ENCODE measurements at places on chromosomes 3 and 15. TPM values are rescaled to one million over a fixed set of nuclear protein-coding genes. Genes with fewer than 3 reads are reported as not detected.

Gene VGLL3
- not detected for total RNA-seq

DNA sequence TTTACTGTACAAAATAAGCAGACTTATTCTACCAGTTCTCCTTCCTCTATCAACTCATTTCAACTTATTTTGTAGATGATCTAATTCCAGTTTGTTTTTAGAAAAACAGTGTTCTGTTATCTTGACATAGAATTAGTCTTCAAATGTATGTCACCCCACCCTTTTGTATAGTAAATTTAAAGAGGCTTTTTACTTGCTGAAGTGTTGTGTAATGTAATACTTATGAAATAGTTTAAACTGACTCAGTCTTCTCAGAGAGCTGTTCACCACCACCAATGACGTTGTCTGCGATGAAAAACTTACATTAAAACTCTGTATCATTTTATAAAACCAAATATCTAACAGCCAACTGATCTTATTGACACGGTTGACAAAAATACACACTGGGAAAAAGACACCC is 82.9 kb downstream of the RAP2B start:
- DNase-seq = no peak

DNA sequence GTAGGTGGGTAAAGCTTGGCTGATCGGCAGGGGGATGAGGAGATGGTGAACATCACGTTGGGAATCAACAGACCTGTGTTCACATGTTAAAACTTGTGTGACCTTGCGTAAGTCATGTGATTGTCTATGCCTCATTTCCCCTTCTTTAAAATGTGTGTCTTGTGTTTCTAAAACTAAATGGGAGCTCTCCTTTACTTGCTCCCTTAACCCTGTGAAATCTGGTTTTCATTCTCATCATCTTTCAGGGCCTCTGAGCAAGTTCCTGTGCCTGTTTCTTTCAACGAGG is 29.7 kb upstream of the IREB2 start:
- DNase-seq = no peak

GRCh38 chr3:135784557-135784956 is 181.0 kb upstream of the PPP2R3A start:
- no peak for DNase-seq

DNA sequence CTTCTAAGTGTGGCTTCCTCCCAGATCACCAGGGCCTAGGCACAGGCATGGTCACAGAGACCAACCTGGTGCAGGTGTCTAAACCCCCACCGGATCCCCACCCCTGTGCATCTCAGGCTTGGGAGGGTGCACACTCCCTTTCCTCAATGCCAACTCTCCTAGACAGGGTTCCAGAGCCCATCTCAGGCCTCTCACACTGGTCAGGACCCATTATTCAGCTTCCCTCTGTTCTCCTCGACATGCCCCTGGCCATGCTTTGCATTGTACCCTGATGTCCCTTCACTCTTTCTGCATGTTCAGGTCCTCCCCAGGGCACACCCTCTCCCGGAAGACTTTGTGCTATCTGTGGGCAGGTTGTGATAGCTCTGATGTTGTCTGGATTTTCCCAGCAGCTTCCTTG is 23.5 kb downstream of the FGD5 start:
- DNase-seq = no peak

DNA sequence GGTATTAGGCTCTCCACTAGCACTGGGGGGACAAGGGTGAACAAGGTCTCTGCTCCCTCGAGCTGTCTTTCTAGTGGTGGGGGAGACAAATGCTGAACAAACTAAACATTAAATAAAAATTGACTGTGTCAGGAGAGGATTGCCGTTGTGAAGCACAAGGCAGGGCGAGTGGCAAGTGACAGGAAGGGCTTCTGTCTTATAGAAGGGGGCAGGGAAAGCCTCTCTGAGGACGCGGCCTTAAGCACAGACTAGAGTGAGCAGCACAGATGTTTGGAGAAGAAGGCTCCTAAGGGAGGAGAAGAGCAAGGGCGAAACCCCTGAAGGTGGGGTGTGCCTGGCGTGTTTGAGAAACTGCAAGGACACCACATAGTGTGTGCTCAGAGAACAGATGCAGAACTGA is 50.9 kb upstream of the ATP2B2 start:
- DNase-seq = no peak

- DNase-seq = no peak
Observed at GRCh38 chr3:188900421-188900951, 271.3 kb upstream of the TPRG1 start.

Gene CDV3
- 227 TPM for total RNA-seq

- DNase-seq = no peak
Observed at GRCh38 chr3:123123716-123124616, 57.1 kb downstream of the PDIA5 start.

Gene GOLGA8B
- 52.4 TPM for total RNA-seq

Gene SPTBN5
- total RNA-seq = 1.1 TPM

- no peak for DNase-seq
Observed at GRCh38 chr15:61633951-61634350, 404.8 kb upstream of the RORA start.

DNA sequence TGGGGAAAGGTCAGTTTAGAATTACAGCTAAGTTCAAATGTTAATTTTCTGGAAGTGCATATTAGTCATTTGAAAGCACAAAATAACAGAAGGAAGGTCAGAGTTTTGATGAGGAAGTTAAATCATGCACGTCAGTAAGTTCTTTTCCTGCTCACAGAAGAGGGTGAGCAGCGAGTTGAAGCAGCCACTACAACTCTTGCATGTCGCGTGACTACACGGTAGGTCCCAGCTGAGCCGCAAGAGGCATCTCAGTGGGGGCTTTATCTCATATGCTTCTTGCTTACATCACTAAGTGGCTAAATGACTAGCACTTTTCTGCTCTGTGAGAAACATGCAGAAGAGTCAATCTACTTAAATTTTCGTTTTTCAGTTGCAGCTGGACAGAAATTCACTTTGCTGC is 21.3 kb upstream of the SEC62 start:
- peak; percentile 54 for DNase-seq

GRCh38 chr3:177106184-177106583 is 91.1 kb downstream of the TBL1XR1 start:
- no peak for DNase-seq

DNA sequence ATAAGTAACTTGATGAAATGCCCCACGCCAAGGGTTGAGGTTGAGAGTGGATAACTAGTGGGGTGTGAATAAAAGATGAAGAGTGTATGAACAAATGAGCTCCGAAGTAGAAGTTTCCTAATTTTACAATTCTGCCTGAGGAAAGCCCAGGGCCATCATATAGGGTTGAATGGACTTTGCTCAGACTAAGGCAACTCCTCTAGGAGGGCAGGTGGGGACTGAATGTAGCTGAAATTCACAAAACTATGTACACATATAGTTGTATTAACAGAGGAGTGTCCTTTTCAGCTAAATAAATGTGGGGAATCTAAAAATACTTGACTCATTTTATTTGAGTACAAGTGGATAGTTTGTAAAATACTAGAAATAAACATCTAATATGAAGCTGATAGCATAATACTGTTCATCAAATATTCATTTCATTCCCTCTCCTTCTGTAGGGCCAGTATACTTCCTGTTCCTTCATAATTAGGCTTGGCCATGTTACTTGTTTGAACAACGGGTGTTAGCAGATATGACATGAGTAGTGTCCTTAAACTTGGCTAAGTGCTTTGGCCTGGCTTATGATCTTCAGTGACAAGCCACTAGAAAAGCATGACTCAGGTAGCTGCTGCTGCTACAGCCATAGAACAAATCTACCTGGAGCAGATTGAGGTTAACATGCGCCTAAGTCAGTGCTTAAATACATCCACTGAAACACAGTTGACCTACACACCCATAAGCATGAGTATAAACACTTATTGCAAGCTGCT is 26.5 kb downstream of the PLSCR1 start:
- DNase-seq = no peak

Gene GPD1L
- 9.6 TPM for total RNA-seq

DNA sequence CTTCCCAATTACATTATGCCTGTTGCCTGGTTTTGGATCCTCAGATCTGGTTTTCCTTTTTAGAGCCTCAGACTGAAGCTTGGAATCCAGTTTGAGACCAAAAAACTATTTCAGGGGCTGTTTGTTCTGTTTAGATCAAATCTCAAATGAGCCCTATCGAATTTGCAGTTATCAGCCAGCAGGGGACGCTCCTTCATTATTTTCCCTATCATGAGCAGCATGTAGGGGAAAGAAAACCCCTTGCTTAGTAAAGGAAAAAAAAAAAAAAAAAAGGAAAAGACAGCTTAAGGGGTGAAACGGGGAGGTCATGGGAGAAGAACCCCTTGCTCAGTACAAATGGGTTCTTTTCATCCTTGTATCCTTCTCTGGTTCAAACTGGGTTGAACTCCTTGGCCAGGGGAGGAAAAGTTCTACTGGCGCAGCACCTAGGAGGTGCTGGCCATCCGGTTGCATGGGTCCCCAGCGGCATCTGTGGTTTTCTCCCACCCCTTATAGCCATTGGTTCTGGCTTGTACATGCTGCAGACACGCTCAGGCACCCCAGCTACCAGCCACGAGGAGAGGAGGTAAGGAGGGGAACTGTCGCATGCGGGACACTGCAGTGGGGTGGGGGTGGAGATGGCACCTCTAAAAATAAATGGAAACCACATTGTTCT is 1375.1 kb upstream of the ALCAM start:
- DNase-seq = no peak

DNA sequence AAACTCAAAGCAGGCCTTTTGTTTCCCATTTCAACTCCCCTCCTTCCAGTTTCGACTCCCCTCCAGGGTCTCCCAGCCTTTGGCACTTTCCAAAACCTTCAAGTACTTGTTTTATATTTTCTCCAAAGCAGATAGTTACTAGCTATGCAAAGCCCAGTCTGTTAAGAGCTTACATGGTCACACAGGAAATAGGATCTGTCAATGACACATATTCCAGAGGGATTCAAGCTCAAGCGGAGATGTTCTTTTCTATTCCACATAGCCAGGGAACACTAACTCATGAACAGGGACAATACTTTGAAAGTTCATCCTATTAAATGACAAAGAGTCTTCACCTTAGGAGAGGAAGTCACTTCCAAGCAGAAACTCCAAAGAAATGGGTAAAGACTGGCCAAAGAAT is 18.6 kb downstream of the SUCLG2 start:
- DNase-seq = no peak

DNA sequence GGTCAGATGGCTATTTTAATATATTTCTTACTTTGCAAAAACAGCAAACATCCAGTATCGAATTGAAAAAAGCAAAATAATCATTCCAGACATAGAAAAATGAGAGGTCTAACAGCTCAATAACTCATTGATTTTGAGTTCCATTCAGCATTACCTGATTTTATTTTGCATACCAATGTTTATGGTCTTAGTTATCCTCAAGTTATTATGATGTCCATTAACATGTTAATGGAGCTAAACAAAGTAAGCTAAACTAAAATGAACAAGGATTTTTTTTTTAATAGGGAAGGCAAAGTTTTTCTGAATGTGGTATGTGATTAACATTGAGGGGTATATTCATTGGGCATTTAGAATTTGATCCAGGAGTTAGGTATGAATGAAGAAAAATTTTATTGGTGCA is 13.1 kb downstream of the MYH15 start:
- DNase-seq = no peak

GRCh38 chr3:38684546-38684945 is 35.1 kb upstream of the SCN5A start:
- no peak for DNase-seq

- DNase-seq = no peak
Observed at GRCh38 chr15:82536409-82537350, 3.6 kb downstream of the RPS17 start.

Gene ST6GAL1
- 294 TPM for total RNA-seq

Gene MITF
- total RNA-seq = 0.32 TPM

GRCh38 chr3:127375151-127375930 is 87.5 kb upstream of the PRR20G start:
- no peak for DNase-seq

DNA sequence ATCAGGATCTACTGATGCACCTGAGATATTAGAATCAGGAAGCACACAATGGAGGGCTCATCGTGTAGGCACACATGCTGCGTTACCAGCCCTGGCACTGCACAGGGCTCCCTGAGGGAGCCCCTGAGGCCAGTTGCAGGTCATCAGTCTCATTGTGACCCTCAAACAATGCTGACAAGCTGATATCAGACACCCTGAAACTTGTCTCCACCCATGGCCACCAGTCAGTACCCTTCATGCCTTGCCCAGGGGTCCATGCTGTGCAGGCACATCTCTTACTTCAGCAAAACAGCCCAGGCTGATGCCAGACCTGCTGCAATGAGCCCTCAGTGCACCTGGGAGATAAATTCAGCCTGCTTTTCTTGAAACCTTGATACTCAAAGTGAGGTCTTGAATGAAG is 59.5 kb upstream of the SLC6A11 start:
- DNase-seq = no peak

DNA sequence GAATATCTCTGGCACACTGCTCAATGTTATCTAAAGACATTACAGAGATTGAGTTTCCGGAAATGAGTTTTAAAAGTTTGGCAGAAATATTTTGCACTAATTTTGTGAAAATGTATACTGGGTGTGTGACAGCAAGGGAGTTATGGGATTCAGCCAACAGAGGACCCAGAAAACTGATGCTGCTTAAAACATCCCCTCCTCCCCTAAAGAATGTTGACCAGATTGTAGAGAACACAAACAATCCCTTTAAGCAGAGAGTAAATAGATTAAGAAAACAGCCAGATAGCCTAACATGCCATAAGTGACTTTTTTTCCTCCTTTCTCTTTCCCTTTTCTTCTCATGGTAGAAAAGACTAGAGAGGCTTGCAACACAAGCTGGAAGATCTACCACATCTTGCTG is 928.0 kb upstream of the ALCAM start:
- DNase-seq = no peak

GRCh38 chr3:150419076-150419868 is 11.2 kb downstream of the TSC22D2 start:
- DNase-seq = no peak

Gene GPR27
- total RNA-seq = not detected

DNA sequence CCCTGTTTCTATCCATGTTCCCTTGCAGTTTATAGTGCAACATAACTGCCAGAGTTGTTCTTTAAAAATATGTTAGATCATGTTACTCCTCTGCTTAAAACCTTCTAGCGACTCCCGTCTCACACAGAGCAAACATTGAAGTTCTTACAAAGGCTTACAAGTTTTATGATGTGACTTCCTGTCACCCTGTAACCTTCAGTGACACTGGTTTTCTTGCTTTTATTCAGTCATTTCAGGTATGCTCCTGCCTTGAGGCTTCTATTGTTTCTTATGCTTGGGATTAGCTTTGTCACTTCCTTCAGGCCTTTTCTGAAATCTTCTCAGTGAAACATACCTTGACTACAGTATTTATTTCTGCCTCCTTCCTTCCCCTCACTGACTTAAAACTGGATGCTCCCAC is 252.1 kb downstream of the DOCK3 start:
- DNase-seq = no peak

Gene CEP19
- total RNA-seq = 4.0 TPM

DNA sequence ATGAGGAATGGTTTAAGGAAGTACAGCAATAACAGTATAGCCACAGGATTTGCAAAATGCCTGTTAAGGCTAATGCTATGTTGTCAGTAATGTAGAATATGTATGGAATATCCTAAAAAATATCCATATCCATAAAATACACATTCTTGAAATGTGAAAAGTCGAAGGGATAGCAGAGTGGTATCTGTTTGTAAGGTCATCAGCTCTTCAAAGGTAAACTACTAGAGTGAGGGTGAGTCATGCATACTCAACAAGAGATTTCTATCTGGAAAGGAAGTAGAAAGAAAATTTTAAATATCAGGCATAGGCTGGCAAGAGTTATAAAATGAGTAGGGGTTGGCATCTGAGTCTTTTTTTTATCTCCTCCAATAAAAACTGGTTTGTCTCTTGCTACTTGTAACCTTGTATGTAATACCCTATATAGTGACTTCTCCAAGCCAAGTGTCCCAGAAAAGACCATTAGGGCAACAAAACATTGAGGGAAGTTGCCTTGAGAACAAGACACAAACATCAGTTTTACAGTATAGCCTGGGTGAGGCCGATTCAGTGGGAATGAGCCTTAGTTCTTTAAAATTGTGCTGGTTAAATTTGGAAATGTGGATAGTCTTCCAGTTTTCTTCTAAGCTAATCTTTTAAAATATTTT is 103.1 kb downstream of the SPATA16 start:
- DNase-seq = no peak

All from activated B cell treated with CpG ODN at 0.5 μM for 24 hours (primary cell).